Thyroid gland (tissue), 4 donors: ENCODE measurements at places on chromosomes 5 and 9. TPM values are rescaled to one million over a fixed set of nuclear protein-coding genes. Genes with fewer than 3 reads are reported as not detected.

Gene IFNK
- not detected for total RNA-seq

DNA sequence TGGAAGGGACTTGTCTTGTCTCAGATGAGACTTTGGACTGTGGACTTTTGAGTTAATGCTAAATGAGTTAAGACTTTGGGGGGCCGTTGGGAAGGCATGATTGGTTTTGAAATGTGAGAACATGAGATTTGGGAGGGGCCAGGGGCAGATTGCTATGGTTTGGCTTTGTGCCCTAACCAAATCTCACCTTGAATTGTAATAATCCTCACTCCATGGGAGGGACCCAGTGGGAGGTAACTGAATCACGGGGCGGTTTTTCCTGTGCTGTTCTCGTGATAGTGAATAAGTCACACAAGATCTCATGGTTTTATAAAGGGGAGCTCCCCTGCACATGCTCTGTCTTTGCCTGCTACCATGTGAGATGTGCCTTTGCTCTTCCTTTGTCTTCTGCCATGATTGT is 72.1 kb downstream of the RAI14 start:
- H3K36me3 ChIP-seq = no peaks in the 10 kb centered on the region
- DNase-seq = no peak
- no peaks in the 10 kb centered on the region for H3K27me3 ChIP-seq
- no peak overlapping the region for H3K4me3 ChIP-seq
- no peak overlapping the region for H3K27ac ChIP-seq
- no peaks in the 10 kb centered on the region for H3K4me1 ChIP-seq

- H3K36me3 ChIP-seq = no peaks in the 10 kb centered on the region
- no peak for DNase-seq
- H3K4me1 ChIP-seq = peaks cover 16% of the 10 kb centered on the region
- H3K4me3 ChIP-seq = peak overlapping the region; percentile 68
Observed at GRCh38 chr9:4983601-4984165, 1.4 kb upstream of the JAK2 start.

DNA sequence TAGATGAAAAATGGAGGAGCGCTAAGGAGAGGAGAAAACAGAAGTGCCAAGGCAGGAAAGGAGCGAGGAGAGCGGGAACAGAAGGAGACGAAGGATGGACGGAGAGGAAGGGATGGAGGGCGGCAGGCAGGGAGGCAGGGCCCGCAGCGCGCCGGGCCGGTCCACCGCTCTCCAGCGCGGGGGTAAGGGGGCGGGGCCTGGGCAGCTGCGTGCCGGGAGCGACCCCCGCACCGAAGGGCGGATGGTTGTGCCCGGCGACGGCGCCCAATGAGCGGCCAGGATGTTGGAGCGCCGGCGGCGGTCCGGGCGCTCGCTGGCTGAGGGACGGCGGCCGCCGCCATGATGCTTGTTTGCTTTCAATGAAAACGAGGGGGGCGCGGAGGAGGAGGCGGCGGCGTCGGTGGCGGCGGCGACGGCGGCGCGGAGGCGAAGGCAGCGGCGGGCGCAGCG is at the start of gene CNOT6:
Gene CNOT6 (plus strand): TSS at position 320 of the 450 bp plus-strand sequence. CDS start 34,898 bp downstream, outside the sequence.
- H3K36me3 ChIP-seq = no peaks in the 10 kb centered on the region
- H3K27ac ChIP-seq = peak within 1 kb of the TSS; percentile 66
- DNase-seq = peak; percentile 93
- peak within 1 kb of the TSS; percentile 93 for H3K4me3 ChIP-seq
- H3K4me1 ChIP-seq = peaks cover 20% of the 10 kb centered on the region
- H3K27me3 ChIP-seq = no peaks in the 10 kb centered on the region

Gene GABRB2
- 0.11 TPM for total RNA-seq

Gene HAVCR1
- not detected for total RNA-seq

Gene FGF18
- not detected for total RNA-seq

Gene SLC4A9
- 0.45 TPM for total RNA-seq

- H3K27ac ChIP-seq = no peak overlapping the region
- no peak for DNase-seq
- no peak overlapping the region for H3K4me3 ChIP-seq
- H3K4me1 ChIP-seq = no peaks in the 10 kb centered on the region
Observed at GRCh38 chr5:149210968-149211490, 60.6 kb upstream of the AFAP1L1 start.

Gene MCC
- 10.6 TPM for total RNA-seq

Gene C9orf85
- total RNA-seq = 11.7 TPM

Gene FSTL4
- total RNA-seq = not detected

- no peak overlapping the region for H3K4me3 ChIP-seq
- no peaks in the 10 kb centered on the region for H3K27me3 ChIP-seq
- peaks cover 50% of the 10 kb centered on the region for H3K4me1 ChIP-seq
- peak; percentile 54 for DNase-seq
- H3K36me3 ChIP-seq = no peaks in the 10 kb centered on the region
Observed at GRCh38 chr9:136081113-136081825, 13.8 kb downstream of the NACC2 start.

- peaks cover 25% of the 10 kb centered on the region for H3K4me1 ChIP-seq
- H3K27me3 ChIP-seq = no peaks in the 10 kb centered on the region
- no peak overlapping the region for H3K4me3 ChIP-seq
- no peaks in the 10 kb centered on the region for H3K36me3 ChIP-seq
- peak overlapping the region; percentile 67 for H3K27ac ChIP-seq
Observed at GRCh38 chr5:68682400-68683160, 411.2 kb upstream of the SLC30A5 start.

Gene PANK3
- 38.7 TPM for total RNA-seq

Gene C5orf58
- total RNA-seq = not detected

Gene HMMR
- 1.8 TPM for total RNA-seq

- H3K4me1 ChIP-seq = peaks cover 5% of the 10 kb centered on the region
- no peaks in the 10 kb centered on the region for H3K27me3 ChIP-seq
- H3K36me3 ChIP-seq = no peaks in the 10 kb centered on the region
- no peak overlapping the region for H3K27ac ChIP-seq
- no peak for DNase-seq
Observed at GRCh38 chr5:132750471-132751230, 3.4 kb downstream of the CCNI2 start.

DNA sequence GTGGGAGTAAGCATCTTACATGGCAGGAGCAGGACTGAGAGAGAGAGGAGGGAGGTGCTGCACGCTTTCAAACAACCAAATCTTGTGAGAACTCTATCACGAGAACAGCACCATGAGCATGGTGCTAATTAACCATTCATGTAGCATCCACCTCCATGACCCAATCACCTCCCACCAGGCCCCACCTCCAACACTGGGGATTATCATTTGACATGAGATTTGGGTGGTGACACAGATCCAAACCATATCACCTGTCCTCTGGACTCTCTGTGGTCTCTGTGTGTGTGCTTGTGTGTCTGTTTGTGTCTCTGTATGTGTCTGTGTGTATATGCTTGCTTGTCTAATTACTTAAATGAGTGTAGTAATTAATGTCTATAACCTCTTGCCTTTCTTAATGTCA is 31.1 kb downstream of the SEC61B start:
- H3K27ac ChIP-seq = no peak overlapping the region
- no peaks in the 10 kb centered on the region for H3K27me3 ChIP-seq
- no peaks in the 10 kb centered on the region for H3K4me1 ChIP-seq
- no peaks in the 10 kb centered on the region for H3K36me3 ChIP-seq
- no peak overlapping the region for H3K4me3 ChIP-seq

- H3K27me3 ChIP-seq = no peaks in the 10 kb centered on the region
- H3K27ac ChIP-seq = no peak overlapping the region
- DNase-seq = no peak
- no peaks in the 10 kb centered on the region for H3K36me3 ChIP-seq
Observed at GRCh38 chr5:106269252-106269843, 1401.4 kb downstream of the EFNA5 start.

GRCh38 chr9:87580941-87581438 is 83.3 kb downstream of the DAPK1 start:
- DNase-seq = no peak
- H3K27me3 ChIP-seq = no peaks in the 10 kb centered on the region
- H3K27ac ChIP-seq = no peak overlapping the region
- peaks cover 27% of the 10 kb centered on the region for H3K4me1 ChIP-seq

DNA sequence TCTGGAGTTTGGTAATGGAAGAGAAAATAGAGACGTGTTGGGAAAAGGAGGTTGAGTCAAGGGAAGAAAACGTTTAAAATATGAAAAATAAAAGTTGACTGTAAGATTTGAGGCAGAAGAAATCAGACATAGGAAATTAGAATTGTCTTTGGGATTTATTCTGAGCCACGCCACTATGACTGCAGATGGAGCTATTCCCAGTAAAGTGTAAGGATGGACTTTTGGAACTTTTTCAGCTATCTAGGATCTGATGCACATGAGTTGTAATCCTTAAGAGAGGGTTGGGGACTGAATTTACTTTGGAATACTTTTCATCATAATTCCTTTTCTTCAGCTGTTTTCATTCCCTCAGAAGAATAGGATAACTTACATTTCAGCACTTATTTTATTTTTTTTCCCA is 336.7 kb downstream of the FAM170A start:
- no peak overlapping the region for H3K27ac ChIP-seq
- H3K36me3 ChIP-seq = no peaks in the 10 kb centered on the region

GRCh38 chr5:163565931-163566608 is 60.7 kb downstream of the MAT2B start:
- H3K4me1 ChIP-seq = peaks cover 5% of the 10 kb centered on the region
- H3K27ac ChIP-seq = no peak overlapping the region
- peak overlapping the region; percentile 2 for H3K4me3 ChIP-seq
- peak; percentile 23 for DNase-seq
- H3K27me3 ChIP-seq = no peaks in the 10 kb centered on the region
- H3K36me3 ChIP-seq = no peaks in the 10 kb centered on the region

Gene PCDHGA6
- total RNA-seq = 7.3 TPM

GRCh38 chr5:138873466-138874221 is 1.5 kb downstream of the LRRTM2 start:
- no peak for DNase-seq
- peaks cover 3% of the 10 kb centered on the region for H3K4me1 ChIP-seq
- H3K27ac ChIP-seq = no peak overlapping the region
- no peaks in the 10 kb centered on the region for H3K27me3 ChIP-seq
- no peaks in the 10 kb centered on the region for H3K36me3 ChIP-seq
- no peak overlapping the region for H3K4me3 ChIP-seq

Gene GOLGA1
- 19.7 TPM for total RNA-seq

GRCh38 chr5:115472271-115473025 is 72.1 kb downstream of the FEM1C start:
- H3K4me3 ChIP-seq = no peak overlapping the region
- H3K27ac ChIP-seq = no peak overlapping the region
- H3K36me3 ChIP-seq = no peaks in the 10 kb centered on the region

DNA sequence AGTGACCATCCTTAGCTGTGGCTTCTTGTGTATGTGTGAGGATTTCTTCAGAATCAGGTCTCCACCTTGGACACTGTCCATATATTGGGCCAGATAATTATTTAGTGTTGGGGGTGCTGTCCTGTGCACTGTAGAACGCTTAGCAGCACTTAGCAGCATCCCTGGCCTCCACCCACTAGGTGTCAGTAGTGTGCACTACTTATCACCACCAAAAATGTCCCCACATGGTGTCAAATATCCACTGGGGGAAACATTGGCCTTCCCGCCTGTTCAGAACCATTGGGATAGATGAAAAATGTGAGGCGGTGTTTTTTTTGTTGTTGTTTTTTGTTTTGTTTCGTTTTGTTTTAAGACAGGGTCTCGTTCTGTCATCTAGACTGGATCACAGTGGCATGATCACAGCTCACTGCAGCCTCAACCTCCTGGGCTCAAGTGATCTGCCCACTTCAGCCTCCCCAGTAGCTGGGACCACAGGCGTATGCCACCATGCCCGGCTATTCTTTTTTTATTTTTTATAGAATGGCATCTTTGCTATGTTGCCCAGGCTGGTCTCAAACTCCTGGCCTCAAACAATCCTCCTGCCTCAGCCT is 67.7 kb downstream of the TENT4A start:
- H3K36me3 ChIP-seq = no peaks in the 10 kb centered on the region
- no peak overlapping the region for H3K27ac ChIP-seq
- no peaks in the 10 kb centered on the region for H3K4me1 ChIP-seq
- no peaks in the 10 kb centered on the region for H3K27me3 ChIP-seq
- DNase-seq = peak; percentile 22

DNA sequence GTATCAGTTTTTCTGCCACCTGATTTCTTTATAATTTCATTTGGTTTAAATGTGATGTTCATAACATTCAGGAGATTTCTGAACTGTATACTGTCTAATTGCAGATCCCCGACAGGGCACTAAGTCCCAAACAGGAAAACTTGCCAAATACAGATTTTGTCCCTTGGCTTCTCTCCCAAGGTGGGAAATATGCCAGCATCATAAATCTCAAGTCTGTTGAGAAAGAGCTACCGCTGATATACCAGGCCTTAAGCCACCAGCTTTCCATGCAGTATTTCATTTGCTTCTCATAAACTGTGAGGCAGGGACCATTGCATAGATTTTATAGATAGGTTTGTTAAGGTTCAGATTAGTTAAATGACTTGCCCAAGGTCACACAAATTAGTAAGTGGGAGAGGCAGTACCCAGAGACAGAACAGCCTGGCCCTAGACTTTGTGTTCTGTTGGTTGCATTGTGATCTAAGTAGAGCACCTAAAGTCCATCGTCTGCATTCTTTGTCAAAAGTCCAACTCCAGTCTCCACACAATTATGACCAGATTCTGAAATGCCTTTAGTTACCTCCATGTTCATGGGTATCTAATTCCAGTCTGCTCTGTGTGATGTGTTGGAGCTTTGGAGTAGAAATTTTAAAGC is 16.2 kb downstream of the GPR21 start:
- H3K4me3 ChIP-seq = no peak overlapping the region
- H3K36me3 ChIP-seq = no peaks in the 10 kb centered on the region
- H3K4me1 ChIP-seq = peaks cover 67% of the 10 kb centered on the region
- peak overlapping the region; percentile 5 for H3K27ac ChIP-seq

Gene GRIA1
- total RNA-seq = 0.21 TPM

GRCh38 chr9:136078498-136079011 is 16.5 kb downstream of the NACC2 start:
- H3K4me3 ChIP-seq = no peak overlapping the region
- no peak for DNase-seq
- H3K27ac ChIP-seq = no peak overlapping the region
- H3K36me3 ChIP-seq = peaks cover 3% of the 10 kb centered on the region

- no peak for DNase-seq
- H3K4me3 ChIP-seq = no peak overlapping the region
- H3K36me3 ChIP-seq = no peaks in the 10 kb centered on the region
- H3K27me3 ChIP-seq = no peaks in the 10 kb centered on the region
- H3K27ac ChIP-seq = no peak overlapping the region
- no peaks in the 10 kb centered on the region for H3K4me1 ChIP-seq
Observed at GRCh38 chr9:31582561-31582960, 801.9 kb upstream of the ACO1 start.

- peaks cover 3% of the 10 kb centered on the region for H3K36me3 ChIP-seq
- no peaks in the 10 kb centered on the region for H3K27me3 ChIP-seq
- H3K27ac ChIP-seq = no peak overlapping the region
- H3K4me1 ChIP-seq = peaks cover 27% of the 10 kb centered on the region
Observed at GRCh38 chr9:87605676-87606075, 108.0 kb downstream of the DAPK1 start.

Gene CYSRT1
- total RNA-seq = 2.3 TPM

- no peak overlapping the region for H3K27ac ChIP-seq
- DNase-seq = no peak
- H3K4me1 ChIP-seq = peaks cover 4% of the 10 kb centered on the region
- no peak overlapping the region for H3K4me3 ChIP-seq
- no peaks in the 10 kb centered on the region for H3K27me3 ChIP-seq
- no peaks in the 10 kb centered on the region for H3K36me3 ChIP-seq
Observed at GRCh38 chr5:107203243-107203642, 467.5 kb downstream of the EFNA5 start.

DNA sequence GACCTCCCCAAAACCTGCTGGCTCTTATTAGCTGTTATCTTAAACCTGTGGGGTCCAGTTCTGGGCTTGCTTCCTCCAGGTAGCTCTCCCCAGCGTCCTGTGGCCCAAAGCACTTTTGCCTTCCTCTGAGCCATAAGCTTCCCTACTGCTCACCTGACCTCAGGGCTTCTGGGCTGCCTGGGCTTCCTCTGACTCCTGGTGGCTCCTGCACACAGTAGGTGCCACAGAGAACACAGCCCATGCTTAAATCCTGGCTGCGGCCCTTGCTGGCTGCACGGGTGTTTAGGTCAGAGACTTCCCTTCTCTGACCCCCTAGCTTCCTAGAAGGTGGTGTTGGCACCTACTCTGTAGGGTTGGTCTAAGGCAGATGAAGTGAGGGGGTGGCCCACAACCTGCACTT is 2.5 kb downstream of the RALGDS start:
- H3K27ac ChIP-seq = no peak overlapping the region
- no peaks in the 10 kb centered on the region for H3K36me3 ChIP-seq
- H3K4me3 ChIP-seq = no peak overlapping the region
- peaks cover 69% of the 10 kb centered on the region for H3K4me1 ChIP-seq
